ENCODE measurements at places on chromosomes 5 and 9.

- no peak for DNase-seq
These were observed 16.9 kb upstream of the ZNF366 start for GRCh38 chr5:72523960-72524582.

DNA sequence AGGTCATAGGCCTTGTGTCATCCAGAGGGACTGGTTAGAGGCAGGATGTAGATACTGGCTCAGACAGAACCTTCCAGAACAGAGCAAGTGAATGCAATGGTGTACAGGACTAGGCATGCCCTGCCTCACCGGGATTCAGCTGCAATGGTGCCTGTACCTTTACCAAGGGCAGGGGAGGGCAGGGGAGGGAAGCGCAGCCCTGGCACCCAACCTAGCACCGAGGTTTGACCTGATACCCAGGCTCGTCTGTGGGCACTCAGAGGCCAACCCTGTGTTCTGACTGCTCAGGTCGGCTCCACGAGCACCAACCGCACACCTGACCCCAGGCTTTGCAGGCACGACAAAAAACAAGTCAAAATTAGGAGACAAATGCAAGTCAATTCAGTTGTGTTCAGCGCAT lies 47.3 kb upstream of the GFPT2 start:
- no peak for DNase-seq

DNA sequence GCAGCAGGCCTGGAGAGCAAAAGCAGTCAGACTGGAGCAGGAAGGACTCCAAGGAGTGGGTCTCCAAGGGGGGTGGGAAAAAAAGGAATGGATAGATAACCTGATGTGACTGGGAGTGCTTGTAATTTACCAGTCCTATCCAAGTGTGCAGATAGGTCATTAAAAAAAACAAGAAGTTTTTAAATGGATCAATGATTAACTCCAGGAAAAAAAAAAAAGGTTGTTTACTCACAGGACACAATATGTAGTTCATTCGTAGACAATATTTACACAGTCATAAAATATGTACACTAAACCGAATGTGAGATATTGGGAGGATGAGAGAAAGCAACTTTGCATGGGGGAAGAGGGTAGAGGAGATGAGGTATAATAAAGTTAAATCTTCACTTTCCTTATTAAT lies 20.4 kb downstream of the ZBTB5 start:
- no peak for DNase-seq

- no peak for DNase-seq
These were observed 40.1 kb upstream of the GRHPR start for GRCh38 chr9:37382161-37382981.

- DNase-seq: no peak
These were observed 5.5 kb upstream of the N4BP3 start for GRCh38 chr5:178107756-178108310.

- DNase-seq: no peak
These were observed 96.5 kb downstream of the NR6A1 start for GRCh38 chr9:124674651-124675050.

GRCh38 chr5:88719434-88719833 lies 163.6 kb downstream of the MEF2C start:
- no peak for DNase-seq

- DNase-seq: no peak
These were observed 7.7 kb downstream of the AMBP start for GRCh38 chr9:114070188-114071103.

- DNase-seq: no peak
These were observed 17.7 kb downstream of the STK10 start for GRCh38 chr5:172170251-172170701.

- DNase-seq: no peak
These were observed 49.0 kb downstream of the CDO1 start for GRCh38 chr5:115767424-115767823.

DNA sequence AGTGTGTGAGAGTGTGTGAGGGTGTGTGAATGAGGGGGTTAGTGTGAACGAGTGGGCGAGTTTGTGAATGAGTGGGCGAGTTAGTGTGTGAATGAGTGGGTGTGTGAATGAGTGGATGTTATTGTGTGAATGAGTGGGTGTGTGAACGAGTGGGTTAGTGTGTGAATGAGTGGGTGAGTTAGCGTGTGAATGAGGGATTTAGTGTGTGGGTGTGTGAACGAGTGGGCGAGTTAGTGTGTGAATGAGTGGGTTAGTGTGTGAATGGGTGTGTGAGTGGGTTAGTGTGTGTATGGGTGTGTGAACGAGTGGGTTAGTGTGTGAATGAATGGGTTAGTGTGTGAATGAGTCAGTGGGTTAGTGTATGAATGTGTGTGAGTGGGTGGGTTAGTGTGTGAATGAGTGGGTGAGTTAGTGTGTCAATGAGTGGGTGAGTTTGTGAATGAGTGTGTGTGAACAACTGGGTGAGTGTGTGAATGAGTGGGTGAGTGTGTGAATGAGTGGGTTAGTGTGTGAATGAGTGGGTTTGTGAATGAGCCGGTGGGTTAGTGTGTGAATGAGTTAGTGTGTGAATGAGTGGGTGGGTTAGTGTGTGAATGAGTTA lies 37.5 kb downstream of the NKD2 start:
- DNase-seq: no peak

- DNase-seq: no peak
These were observed 303.8 kb upstream of the WWC1 start for GRCh38 chr5:167987490-167988280.

DNA sequence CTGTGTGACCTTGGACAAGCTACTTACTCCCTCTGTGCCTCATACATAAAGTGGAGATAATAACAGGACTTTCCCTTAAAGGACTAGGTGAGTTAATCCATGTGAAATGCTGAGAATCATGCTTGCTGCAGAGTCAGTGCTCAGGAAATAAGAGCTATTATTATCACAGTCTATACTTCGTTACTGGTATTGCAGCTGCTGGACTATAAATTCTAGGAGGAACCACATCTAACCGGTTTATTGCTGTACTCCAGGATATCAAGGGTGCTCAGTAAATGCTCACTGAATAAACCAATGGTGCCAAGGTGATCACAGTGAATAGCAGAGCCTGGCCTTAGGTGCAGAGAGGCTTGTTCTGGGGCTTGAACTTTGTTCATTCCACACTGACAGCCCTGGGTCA lies 69.3 kb downstream of the HSPA4 start:
- no peak for DNase-seq

- DNase-seq: no peak
These were observed 5.1 kb downstream of the LIFR start for GRCh38 chr5:38551030-38552017.

- DNase-seq: no peak
These were observed 351.9 kb downstream of the ENC1 start for GRCh38 chr5:74288448-74289108.

DNA sequence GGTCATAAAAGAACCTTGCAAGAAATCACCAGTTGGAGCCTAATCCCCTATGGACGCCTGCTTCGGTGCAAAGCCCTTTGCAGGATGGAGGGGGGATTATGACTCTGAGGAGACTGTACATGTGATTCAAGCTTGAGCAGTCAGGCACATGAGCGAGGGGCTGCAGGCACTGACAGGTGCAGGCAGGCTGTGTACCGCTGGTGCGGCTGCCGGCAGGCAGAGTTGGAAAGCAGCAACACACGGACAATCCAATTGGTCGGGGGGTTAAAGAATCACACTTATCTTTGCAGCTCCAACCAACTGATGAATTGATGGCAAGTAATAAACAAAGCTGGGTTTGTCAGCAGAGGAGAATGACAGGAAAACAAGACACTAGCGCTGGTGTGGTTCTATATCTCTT lies 5.7 kb downstream of the WHRN start:
- no peak for DNase-seq

- DNase-seq: peak; percentile 64
These were observed 54.7 kb upstream of the SARDH start for GRCh38 chr9:133792721-133793470.

DNA sequence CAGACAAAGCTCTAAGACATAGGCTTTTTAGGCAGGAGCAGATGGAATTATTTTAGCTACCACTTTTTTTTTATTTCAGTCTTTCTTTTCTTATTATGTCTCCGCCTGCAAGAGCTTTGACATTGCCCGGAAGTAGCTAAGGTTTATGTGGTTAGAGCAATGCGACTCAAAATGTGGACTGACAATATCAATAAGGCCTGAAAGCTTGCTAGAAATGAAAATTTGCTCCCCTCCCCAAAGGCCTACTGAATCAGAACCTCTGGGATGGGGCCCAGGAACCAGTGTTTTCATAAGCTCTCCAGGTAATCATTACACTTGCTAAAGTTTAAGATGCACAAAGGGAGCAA lies 81.3 kb downstream of the SUSD1 start:
- no peak for DNase-seq

DNA sequence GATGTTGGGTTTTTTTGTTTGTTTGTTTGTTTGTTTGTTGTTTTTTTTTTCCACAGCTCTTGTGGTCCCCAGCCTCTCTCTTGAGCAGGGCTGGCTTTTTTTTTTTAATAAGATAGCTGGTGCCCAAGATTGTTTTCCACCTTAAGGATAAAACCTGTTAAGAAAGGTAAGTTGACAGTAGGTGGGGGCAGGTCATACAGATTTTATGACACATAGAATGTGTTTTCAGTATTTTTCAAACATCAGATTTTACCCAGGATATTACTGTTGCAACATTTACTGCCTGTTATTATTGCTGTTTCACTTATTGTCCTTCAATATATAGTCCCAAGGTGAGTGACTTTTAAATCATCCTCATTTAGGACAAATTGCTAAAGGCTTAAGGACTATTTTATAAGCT lies 3.9 kb upstream of the IL7R start:
- DNase-seq: no peak

- no peak for DNase-seq
These were observed 215.1 kb downstream of the SH3GL2 start for GRCh38 chr9:17793713-17794622.

- DNase-seq: no peak
These were observed 323.4 kb downstream of the TMEM161B start for GRCh38 chr5:87945286-87945650.

DNA sequence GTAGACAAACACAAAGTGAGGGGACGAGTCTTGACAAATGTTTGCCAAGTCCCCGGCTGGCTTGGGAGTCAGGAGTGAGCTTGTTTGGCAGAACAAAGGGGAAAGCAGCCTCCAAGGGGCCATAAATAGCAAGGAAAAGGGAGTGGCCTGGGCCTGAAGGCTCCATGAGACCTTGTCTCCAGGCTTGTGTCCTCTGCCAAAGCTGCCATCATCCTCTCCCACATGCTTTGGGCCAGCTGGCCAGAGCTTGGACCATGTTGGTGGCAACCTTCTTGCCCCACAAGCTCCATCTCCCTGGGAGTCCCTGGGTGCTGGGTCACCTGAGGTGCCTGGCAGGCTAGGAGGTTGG lies 13.3 kb upstream of the PITX1 start:
- no peak for DNase-seq

DNA sequence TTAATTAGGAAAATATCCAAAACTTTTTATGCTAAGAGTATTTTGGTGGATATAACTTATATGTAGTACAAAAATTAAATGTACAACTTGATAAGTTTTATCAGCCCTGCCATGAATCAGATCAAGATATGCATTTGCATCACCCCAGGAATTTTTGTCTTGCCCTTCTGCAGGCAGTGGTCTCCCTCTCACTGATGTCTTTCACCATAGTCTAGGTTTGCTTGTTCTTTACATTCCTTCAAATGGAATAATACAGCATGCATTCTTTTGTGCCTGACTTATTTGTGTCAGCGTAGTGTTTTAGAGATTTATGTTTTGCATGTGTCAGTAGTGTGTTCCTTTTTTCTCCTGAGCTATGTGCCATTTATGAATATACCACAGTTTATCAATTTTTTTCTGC lies 36.4 kb downstream of the RNF180 start:
- no peak for DNase-seq

Data from pancreas (tissue), 10 donors.